ENCODE measurements at places on chromosomes 7 and 10. TPM values are rescaled to one million over a fixed set of nuclear protein-coding genes. Genes with fewer than 3 reads are reported as not detected.

NPY4R2 gene
- under 0.01 TPM for total RNA-seq

BTAF1 gene
- total RNA-seq, result 50.4 TPM

CPA2 gene
- total RNA-seq, result not detected

ADAMTS14 gene
- total RNA-seq, result 0.74 TPM

C7orf33 gene
- not detected for total RNA-seq

SHTN1 gene
- 78.2 TPM for total RNA-seq

All from temporal lobe (tissue), 4 donors.